ENCODE measurements at places on chromosomes 1 and 21. TPM values are rescaled to one million over a fixed set of nuclear protein-coding genes. Genes with fewer than 3 reads are reported as not detected.

Gene MECR
- 16.8 TPM for total RNA-seq

Gene PLA2G4A
- total RNA-seq: 0.07 TPM

Gene RGL1
- 5.6 TPM for total RNA-seq

Gene GABPB2
- 2.9 TPM for total RNA-seq

Gene UBE2U
- not detected for total RNA-seq

Gene PAPPA2
- 0.33 TPM for total RNA-seq

Gene LRRC40
- 41.2 TPM for total RNA-seq

Gene TCEA3
- total RNA-seq: 0.89 TPM

Gene ZNF593OS
- total RNA-seq: not detected

Gene ARHGEF11
- 21.5 TPM for total RNA-seq

Gene NR1I3
- total RNA-seq: not detected

Gene ALPL
- total RNA-seq: 0.19 TPM

Gene LHX4
- total RNA-seq: 0.34 TPM

Gene DNALI1
- total RNA-seq: not detected

Gene SERPINC1
- not detected for total RNA-seq

Gene DDR2
- 84.2 TPM for total RNA-seq

Gene TMPRSS15
- 0.12 TPM for total RNA-seq

Gene PTPRU
- total RNA-seq: 3.0 TPM

Gene SLC35A3
- 41.6 TPM for total RNA-seq

Gene TMEM59
- 290 TPM for total RNA-seq

Gene S100A5
- 1.1 TPM for total RNA-seq

Gene RHBG
- not detected for total RNA-seq

Gene SLC25A34
- total RNA-seq: 1.1 TPM

Gene OR2L13
- not detected for total RNA-seq

Gene PTPN14
- total RNA-seq: 46.0 TPM

Gene CHAF1B
- 25.9 TPM for total RNA-seq

Gene PYCR2
- 73.2 TPM for total RNA-seq

Gene GALE
- 110 TPM for total RNA-seq

Gene SLAMF9
- total RNA-seq: not detected

Gene SLC6A9
- 0.40 TPM for total RNA-seq

Gene SPATA46
- not detected for total RNA-seq

Gene ENAH
- 155 TPM for total RNA-seq

Gene NENF
- 113 TPM for total RNA-seq

Gene MYOG
- not detected for total RNA-seq

Measured in A172 (cell line).